ENCODE measurements at places on chromosomes 6 and 20. TPM values are rescaled to one million over a fixed set of nuclear protein-coding genes. Genes with fewer than 3 reads are reported as not detected.

CHRNA4 gene
- 0.15 TPM for total RNA-seq

OR2J1 gene
- not detected for total RNA-seq

GNRH2 gene
- not detected for total RNA-seq

BPIFB2 gene
- total RNA-seq, result not detected

TREML1 gene
- total RNA-seq, result not detected

NKAIN2 gene
- total RNA-seq, result not detected

HCRTR2 gene
- not detected for total RNA-seq

ADTRP gene
- total RNA-seq, result 1.0 TPM

SLC35A1 gene
- 9.8 TPM for total RNA-seq

UBE2V1 gene
- total RNA-seq, result 110 TPM
